K562 (cell line): ENCODE measurements at places on chromosomes 6 and 20. TPM values are rescaled to one million over a fixed set of nuclear protein-coding genes. Genes with fewer than 3 reads are reported as not detected.

DNA sequence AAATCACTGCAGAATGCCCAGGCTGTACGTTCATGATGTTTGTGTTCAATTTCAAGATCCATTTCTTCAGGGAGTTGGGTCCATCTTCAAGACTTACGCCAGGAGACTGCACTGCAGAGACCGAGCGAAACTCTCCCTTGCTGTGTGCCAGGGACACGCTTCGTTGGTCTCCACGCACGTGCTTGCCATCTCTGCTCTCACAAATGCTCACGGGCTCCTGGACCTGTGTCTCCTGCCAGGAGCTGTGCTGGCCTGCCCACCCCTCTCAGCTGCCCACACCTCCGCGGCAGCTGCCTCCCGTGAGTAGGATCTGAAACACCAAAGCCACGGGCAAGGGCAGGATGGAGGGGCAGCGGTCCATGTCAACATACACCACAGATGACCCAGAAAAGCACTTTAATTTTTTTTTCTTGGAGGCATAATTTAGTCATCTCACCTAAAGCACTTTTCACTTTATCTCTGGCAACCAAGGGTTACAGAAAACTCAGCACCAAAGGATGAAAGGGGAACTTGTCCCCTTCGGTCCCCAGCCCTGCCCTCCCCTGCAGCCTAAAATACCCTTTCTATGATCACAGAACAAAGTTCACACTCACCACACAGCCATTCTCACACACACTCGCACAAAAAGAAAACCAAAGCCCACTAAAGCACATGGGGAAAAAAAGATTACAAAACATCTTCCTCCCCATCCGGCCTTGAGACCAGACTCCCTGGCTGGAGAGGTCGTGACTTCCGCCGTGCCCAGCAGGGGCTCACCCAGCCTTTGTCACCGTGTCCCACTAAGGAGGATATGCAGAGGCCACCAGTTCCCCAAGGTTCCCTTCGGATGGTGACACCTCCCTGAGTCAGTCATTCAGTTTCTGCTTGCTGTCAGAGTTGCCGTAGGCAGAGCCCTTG, 137.9 kb downstream of the AGPAT4 start:
- no peak for DNase-seq

The MRPL18 gene
- 158 and 162 TPM in 2 replicates for total RNA-seq

- no peak for DNase-seq
These were observed 448.8 kb downstream of the RNF144B start for GRCh38 chr6:18835976-18836375.

- no peak for DNase-seq
These were observed 198.5 kb downstream of the TBXT start for GRCh38 chr6:165969184-165969583.

GRCh38 chr20:17017232-17017631, 209.6 kb upstream of the PCSK2 start:
- DNase-seq = no peak

The SESN1 gene
- 6.6 and 7.4 TPM in 2 replicates for total RNA-seq

The EPPIN gene
- not detected in 2 replicates for total RNA-seq

The BFSP1 gene
- total RNA-seq = 0.29 and 0.40 TPM in 2 replicates

- DNase-seq = no peak
These were observed 142.9 kb downstream of the TFAP2A start for GRCh38 chr6:10271982-10272381.

The C6orf15 gene
- total RNA-seq = not detected in 2 replicates

GRCh38 chr6:45631396-45631795, 253.7 kb upstream of the SUPT3H start:
- no peak for DNase-seq

DNA sequence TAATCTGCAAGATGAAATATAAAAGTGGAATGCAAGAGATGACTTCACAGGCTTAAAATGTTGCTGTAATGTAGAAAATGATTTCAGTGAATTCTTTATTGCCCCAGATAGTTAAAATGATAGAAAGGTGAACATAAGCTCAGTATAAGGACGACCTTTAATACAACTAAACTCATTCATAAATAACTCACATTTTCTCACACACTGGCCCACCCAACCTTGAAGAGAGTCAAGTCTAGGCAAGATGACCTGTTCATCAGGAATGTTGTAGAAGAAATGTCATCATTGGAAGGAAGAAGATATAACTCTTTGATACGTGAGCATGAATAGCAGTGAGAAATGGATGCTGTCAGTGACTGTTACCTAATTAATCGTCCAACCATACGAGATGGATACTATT, 111.1 kb upstream of the SASH1 start:
- DNase-seq = no peak

The HCK gene
- not detected in 2 replicates for total RNA-seq

The HLA-DMB gene
- total RNA-seq = 0.18 and 0.38 TPM in 2 replicates

GRCh38 chr6:32095338-32096086, 13.6 kb downstream of the TNXB start:
- DNase-seq = no peak
